ENCODE measurements at places on chromosomes 12 and 14.

GRCh38 chr12:75130811-75131210 lies 78.8 kb downstream of the KCNC2 start:
- no peak for DNase-seq

DNA sequence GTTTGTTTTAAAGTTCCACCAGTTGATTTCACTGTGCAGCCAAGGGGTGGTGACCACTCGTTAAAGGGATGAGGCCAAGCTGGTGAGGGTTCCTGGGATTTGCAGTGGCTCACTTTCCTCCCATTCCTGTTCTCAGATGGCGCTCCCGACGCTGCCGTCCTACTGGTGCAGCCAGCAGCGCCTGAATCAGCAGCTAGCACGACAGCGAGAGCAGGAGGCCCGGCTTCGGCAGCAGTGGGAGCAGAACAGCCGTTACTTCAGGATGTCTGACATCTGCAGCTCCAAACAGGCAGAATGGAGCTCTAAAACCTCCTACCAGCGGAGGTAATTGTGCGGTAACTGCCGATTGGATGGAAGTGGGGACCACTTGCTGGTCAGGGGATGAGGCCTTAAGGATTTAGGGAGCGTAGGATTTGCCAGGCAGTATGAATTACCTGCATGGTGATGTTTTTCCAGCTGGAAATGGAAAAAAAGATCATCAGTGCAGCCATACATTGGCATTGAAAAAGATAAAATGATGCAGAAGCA lies 2.9 kb downstream of the TCHP start:
- no peak for DNase-seq

GRCh38 chr12:115322275-115322674 lies 638.3 kb upstream of the TBX3 start:
- DNase-seq = no peak

GRCh38 chr14:48140804-48141203 lies 465.4 kb upstream of the MDGA2 start:
- no peak for DNase-seq

GRCh38 chr14:92039719-92040430 lies at the start of gene TRIP11:
TRIP11 (minus strand) TSS chr14:92040059; CDS start chr14:92039685, 374 bp downstream.
- DNase-seq = peak; percentile 91

GRCh38 chr14:28931999-28932398 lies 165.4 kb downstream of the FOXG1 start:
- no peak for DNase-seq

DNA sequence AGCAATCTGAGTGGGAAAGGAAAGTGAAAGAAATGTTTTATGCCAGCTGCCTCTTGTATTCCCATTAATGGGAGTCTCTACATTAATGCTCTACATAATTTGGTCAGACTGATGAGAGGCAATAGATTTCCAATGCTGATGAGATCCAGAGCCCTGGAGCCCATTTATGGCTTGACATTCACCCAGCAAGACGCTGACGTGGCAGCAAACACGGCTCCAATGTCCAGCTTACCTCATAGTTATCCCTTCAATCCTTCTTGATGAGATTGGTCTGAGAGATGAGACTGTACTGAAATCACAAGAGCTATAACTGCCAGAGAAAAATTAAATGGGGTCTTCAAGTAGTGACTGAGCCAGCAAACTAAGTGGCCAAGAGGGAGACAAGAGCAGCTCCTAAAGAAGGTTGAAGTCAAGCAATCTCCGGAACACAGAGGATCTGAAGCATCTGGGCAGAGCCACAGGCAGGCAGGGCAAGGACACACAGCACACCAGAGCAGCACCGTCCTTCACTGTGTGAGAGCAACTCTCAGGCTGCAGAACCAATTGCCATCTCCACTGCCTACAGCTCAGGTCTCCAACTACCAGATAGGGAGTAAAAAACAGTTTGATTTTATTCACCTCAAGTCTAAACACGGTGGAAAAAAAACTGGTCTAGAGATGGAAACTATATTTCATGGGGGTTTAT lies 7.3 kb upstream of the MYO1A start:
- DNase-seq = no peak

DNA sequence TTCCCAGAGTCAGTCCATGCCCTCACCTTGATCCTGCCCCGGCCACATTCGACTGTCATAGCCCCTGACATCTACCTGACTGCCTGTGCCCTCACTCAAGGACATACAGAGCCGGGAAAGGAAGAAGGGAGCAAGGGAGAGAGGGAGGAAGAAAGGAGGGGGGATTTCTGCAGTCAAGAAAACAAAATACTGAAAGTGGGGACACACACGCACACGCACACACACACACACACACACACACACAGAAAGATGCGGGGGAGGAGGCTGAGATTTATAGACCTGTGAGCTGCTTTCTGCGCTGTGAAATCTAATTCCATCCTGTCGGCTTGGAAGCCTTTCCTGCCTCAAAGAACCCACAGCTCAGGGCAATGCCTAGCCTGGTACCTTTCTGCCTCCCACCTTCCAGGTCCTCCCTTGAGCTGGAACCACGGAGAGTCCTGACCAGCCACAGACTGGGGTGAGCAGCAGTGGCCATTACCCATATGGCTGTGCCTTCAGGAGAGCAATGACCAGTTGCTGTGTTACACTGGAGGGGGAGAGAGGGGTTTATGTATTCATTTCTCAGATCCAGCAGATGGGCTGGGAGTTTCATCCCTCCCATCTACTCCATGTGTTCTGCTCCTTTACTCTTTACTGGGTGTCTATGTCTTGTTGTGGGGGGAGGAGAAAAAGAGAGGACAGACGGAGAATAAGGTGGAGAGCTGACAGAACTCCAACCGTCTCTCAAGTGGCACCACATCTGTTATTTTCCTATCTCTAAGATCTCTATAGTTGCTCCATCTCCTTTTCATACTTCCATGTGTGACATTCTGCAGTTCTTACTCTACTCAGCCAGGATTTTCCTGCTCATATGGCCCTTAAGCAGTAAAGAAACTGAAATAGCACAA lies 12.9 kb downstream of the C14orf93 start:
- no peak for DNase-seq

DNA sequence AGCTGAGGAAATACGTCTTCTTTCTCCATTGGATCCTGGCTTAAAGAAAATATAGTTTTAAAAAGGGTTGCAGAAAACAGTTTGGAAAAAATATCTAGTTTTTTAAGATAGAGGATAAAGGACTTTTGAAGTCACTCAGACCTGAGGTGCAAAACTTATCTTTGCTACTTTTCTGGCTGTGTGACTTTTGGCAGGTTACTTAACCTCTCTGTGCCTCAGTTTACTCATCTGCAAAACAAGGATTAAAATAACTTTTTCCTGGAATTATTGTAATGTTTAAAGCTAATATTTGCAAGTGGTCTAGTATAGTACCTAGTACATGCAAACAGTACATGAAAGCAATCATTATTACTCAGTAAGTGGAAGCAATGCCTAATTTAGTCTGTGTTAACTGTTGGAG lies 176.8 kb downstream of the TBX5 start:
- DNase-seq = no peak

DNA sequence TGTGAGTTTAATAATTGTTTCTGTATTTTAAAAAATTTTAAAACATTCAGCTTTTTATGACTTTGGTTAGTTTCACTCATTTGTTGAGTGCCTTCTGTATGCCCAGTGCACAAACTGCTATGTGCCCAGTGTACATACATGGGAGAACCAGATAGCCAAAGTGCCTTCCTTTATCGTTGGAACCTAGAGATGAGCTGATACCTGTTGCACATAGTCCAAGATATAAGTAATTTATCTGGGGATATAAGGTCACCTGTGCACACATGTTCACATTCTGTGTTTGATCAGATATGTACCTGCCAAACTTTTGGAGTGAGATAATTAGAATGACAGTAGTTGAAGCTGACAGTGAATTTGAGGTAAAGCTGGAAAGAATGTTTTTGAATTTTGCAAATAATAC lies 37.9 kb downstream of the RAB21 start:
- DNase-seq = no peak

GRCh38 chr12:45273717-45274271 lies 57.9 kb downstream of the ANO6 start:
- DNase-seq = no peak

DNA sequence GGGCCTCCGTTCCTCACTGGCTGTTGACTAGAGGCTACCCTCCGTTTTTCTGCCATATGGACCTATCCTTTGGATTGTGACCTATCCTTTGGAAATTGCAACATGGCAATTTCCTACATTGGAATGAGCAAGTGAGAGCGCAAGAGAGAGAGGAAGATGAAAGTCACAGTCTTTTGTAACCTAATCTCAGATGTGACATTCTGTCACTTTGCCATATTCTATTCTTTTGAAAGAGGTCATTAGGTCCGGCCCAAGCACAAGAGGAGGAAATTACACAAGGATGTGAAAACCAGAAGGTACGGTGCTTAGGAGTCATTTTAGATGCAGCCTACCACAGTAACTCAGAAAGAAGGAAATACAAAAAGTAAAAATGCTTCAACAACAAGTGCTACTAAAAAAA lies 47.3 kb upstream of the SRP54 start:
- no peak for DNase-seq

DNA sequence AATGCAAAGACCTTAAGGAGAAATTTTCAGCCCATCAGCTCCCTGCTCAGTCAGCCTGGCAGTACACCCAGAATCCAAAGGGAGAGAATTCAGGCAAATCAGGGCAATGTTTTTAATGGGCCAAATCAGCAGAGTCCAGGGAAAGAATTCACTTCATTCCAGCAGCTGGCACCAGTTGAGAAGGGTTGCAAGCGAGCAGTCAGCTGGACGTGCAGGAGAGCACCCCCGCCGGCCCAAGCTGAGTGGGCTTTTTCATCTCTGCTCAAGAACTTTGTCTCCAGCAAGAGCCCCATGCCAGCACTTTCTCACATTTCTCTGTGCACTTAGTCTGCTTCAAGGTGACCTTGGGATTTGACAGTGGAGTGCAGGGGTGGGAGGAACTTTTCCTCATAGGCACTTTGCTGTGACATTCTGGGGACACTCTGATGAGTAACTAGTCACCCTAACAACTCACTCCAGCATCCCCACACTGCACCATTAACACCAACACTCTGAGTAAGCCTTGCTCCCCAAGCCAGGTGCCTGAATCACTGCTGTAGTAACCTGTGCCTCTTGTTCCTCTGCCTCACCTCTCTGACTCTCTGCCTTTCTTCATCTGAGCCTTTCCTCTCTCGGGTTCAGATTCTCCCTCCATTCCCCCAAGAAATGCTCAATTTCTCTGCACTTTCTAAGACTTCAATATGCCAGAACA lies 2.2 kb downstream of the ENDOU start:
- no peak for DNase-seq

DNA sequence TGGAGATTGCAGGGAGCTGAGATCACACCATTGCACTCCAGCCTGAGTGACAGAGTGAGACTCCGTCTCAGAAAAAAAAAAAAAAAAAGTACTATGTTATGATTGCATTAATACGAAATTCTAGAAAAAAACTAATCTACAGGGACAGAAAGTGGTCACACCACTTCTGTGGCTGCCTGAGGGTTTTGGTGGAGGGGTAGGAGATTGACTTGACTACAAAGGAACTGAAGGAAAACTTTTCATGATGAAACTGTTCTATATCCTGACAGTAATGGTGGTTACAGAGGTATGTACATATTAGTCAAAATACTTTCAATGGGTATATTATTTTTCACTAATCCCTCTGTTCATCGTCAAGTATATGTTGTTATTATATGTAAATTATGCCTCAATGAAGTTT lies 42.1 kb downstream of the FOXN3 start:
- no peak for DNase-seq

DNA sequence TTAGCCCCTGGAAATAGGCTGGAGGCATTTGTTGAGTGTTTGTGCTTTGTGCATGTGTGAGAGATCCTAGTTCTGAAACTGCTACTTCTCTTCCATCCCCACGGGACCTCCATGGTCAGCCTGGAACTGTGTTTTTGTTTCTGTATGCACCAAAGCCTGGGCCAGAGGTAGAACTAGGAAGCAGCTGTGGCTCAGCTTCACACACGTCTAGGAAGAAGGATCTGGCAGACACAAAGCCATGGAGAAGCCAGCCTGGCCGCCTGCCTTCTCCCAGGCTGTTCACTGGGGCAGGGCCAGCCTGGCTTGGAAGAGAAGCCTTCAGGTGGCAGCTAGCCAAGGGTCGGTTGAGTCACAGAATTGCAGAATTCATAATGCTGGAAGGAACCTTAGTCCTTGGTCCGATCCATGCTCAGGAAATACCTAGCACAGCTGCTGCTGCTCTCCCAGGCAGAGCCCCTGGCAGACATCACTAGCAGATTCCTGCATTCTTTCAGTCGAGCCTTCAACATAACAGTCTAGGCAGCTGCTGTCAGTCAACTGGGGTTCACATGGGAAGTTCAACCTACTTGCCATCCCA lies 27.0 kb downstream of the RIN3 start:
- no peak for DNase-seq

DNA sequence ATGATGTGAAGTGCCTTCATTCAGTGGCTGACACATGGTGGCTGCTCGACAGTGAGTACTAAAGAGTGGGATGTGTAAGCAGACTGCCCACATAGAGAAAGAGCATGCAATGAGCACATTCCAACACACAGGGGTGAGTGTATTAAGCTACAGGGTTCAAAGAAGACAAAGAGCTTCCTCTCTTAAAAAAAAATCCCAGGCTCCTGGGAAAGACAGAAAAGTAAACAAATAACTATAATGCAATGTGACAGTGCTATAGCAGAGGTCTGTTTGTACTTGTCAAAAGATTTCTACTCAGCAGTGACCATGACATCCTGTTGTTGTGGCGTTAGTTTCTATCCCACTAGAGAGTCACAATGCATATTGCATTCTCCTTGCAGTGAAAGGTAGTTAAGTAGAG lies 12.4 kb upstream of the PCNX1 start:
- no peak for DNase-seq

GRCh38 chr12:31855427-31855826 lies 103.8 kb upstream of the RESF1 start:
- DNase-seq = no peak

DNA sequence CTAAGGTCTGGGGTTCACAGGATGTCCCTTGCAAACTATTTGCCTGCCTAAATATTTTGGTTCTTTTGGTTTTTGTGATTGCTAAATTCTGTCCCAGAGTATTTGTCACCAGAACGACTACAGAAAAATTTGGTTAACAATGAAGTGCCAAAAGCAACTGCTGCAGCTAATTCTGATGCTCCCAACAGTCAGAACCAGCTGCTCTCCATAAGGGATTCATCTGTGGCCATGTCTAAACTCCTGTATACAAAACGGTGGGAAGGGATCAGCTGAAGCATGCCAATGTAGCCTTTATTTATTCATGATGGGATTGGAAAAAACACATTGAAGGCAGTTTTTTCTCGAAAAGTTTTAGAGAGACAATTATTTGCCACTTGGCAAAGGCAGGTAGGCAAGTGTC lies 29.3 kb upstream of the PELI2 start:
- no peak for DNase-seq
